Activated gamma-delta T cell (primary cell): ENCODE measurements at places on chromosomes 4 and X.

- no peak for DNase-seq
These were observed 51.2 kb upstream of the HCCS start for GRCh38 chrX:11059933-11060332.

- DNase-seq: no peak
These were observed 155.8 kb downstream of the ARAP2 start for GRCh38 chr4:36088542-36088941.

DNA sequence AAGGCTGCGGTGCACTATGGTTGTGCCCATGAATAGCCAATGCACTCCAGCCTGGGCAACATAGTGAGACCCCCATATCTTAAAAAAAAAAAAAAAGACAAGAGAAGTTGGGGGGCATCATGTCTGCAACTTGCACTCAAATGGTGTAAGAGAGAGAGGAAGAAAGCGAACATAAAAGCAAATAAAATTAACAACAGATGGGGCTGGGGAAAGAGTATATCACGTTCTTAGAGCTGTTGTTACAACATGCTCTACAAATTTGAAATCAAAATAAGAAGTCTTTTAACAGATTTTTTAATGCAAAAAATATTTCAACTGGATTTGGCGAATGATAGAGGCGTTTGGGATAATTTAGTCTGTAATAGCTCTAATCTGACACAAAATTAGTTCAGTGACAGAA is 144.9 kb downstream of the FNIP2 start:
- DNase-seq: no peak

DNA sequence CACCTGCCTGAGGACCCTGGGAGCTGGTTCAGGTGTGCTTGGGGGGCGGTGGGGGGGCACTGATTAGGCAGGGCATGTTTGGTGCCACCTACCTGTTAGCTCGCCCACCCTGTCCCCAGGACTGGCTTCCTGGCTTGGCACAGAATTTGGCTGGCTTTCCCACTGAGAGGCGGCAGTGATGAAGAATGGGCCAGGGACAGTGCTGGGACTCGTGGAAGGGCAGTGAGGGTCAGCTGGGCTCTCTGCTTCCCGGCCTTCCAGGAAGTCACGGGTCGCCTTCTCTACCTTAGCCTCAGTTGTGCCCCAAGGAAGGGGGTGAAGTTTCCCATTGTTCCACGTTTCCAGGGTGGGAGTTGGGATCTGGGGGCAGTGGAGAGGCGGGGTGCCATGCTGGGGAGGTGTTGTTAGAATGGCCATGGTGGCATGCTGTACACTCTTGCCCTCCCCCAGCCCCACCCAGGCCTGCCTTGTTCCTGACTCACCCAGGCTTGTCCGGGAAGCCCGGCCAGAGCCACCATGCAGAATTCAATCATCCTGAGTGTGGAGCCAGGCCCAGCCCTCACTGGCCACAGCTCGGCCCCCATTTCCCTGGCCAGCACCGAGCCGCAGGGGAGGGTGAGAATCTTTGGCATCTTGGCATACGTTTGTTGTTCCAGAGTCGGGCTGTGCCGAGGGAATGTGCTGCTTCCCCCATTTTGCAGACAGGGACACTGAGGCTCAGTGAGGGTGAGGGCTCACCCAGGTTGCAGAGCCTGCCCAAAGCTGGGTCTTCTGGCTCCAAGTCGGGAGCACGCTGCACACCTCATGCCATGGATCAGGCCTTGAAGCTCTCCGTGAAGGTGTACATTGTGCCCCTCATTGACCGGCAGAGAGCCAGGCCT is 21.9 kb upstream of the GPR78 start:
- DNase-seq: no peak

DNA sequence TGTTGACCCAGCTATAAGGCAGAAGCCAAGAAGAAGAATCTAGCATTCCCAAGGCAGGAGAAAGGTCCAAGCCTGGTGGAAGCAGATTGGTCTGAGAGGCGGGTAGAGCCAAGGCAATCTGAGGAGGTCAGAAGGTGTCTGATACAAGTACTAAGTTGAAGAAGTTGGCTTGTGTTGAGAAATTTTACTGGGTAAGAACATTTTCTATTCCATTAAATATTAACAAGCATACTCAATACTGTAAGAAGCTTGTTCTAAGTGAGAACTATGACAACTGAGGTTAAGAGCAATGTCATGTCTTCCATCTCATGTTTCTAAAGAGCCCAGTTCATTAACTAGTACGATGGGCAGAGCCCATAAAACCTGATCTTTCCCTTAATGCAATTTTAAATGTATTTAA is 75.0 kb downstream of the FAM13A start:
- no peak for DNase-seq

DNA sequence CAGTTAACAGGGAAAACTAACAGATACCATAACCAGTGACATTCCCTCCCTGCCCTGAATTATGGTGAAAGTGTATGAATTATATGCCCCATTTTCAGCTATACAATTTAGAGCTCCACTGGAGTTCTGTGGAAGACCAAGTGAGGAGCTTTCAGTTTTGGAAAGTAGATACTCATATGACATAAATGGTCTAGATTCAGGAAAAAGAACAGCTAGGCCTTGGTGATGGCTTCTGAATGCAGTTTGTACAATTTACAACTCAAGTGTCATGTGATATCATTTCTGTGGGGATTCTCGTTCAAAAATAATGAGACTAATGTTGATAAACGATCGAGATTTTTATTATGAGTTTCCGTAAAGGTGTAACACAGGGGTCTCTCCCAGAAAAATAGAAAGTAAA is 8.2 kb upstream of the SEC24B start:
- no peak for DNase-seq

DNA sequence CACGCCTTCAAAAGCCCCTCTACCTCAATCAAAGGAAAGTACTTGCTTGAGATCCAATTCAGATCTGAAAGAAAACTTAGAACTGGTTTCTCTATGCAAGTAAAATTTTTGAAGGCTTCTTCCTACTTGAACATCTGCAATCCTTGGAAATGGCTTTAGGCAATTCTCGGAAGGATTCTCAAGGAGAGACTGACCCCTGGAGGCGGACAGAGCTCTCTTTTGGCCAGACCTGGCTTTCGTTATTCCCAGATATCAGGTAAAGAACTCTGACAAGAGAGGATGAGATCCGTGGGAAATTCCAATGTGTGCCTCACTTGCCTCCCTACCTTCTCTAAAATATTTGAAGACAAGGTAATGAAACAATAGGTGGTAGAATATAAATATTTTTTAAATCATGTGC is 670.3 kb upstream of the FAM241A start:
- DNase-seq: no peak

DNA sequence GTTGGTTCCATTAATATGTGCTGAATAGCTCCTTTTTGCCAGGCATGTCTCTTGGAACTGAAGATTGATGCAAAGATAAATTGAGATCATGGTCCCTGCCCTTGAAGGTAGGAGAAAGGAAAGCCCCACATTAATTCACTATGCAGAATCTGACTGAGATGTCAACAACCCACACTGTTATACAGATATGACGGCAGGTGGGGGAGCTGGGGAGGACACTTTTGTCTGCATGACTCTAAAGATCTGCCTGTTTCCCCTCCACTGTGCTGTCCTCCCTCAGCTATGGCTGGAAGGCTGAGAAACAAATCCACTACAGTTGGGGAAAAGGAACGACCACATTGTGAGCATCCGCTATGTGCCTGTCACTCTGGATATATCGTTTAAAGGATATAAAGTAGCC is 36.3 kb upstream of the IGFBP7 start:
- DNase-seq: no peak

GRCh38 chr4:153453402-153453801 is 12.8 kb upstream of the TMEM131L start:
- no peak for DNase-seq

GRCh38 chr4:144740316-144740715 is 94.4 kb downstream of the HHIP start:
- no peak for DNase-seq

GRCh38 chr4:95209927-95210326 is 338.8 kb downstream of the UNC5C start:
- DNase-seq: no peak

GRCh38 chrX:17828171-17828570 is 32.9 kb downstream of the RAI2 start:
- DNase-seq: no peak

- DNase-seq: no peak
These were observed 1445.1 kb upstream of the TENM3 start for GRCh38 chr4:180798036-180798577.

DNA sequence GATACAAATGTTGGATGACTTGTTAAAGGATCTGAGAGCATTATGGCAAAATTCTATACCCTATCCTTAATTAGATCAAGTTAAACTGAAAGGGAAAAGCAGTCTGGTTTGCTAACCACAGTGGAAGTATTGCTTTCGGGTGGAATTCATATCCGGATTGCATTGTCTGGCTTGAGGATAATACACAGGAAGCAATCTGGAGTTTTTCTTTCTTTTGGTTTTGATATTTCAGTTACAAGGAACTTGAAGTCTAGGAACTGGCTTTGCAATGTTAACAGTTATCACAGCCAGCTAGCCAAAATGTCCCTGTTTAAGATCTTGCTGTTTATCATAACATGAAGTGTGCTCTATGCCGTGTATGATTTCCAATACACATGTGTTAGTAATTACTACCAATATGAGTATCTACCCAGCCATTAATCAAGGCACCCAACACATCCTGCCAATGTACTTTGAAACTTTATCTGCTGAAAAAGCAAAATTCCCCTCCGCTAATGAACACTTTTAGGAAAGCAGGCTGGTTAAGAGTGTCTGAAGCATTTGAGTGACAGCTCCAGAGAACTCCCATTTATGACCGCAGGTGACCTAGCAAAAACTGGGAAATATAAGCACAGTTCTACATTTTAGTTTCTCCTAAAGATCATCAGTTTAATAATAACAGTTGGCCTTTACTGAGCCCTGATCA is 146.4 kb downstream of the PALLD start:
- no peak for DNase-seq

GRCh38 chr4:105060628-105061027 is 86.0 kb upstream of the TET2 start:
- DNase-seq: no peak

- no peak for DNase-seq
These were observed 239.5 kb downstream of the RAPGEF2 start for GRCh38 chr4:159342374-159342773.

- DNase-seq: no peak
These were observed 16.9 kb downstream of the CXCL3 start for GRCh38 chr4:74021601-74022000.

DNA sequence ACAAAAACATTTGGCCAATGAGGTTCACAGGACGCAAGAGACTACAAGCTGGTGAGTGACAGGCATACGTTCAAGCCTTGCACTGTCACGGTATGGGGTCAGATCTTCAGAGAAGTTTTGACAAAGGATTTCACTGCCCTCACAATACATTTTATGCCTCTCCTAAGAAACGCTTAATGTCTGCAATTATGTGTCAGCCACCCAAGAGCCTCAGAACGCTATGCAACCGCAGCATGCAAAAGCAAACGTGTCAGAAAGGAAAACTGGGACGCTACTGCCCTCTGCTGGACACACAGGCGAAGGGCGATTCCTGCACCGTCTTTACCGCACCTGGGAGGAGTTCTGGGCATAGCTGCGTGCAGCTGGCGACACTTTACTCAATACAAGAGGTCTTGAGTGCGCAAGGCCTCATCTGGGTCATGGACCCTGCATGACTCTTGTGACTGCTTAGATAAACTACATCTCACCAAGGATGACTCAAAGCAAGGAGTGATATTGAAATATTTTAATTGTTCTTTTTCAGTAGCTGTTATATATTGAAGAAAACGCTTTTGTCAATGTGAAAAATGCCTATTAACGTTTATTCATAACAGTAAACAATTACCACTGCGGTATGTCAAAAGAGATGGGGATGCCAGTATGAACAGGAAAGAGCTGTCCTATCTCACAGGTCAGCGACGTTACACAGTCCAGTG is 147.6 kb upstream of the FRG1 start:
- no peak for DNase-seq

- no peak for DNase-seq
These were observed 17.2 kb downstream of the RASGEF1B start for GRCh38 chr4:81454499-81454898.

DNA sequence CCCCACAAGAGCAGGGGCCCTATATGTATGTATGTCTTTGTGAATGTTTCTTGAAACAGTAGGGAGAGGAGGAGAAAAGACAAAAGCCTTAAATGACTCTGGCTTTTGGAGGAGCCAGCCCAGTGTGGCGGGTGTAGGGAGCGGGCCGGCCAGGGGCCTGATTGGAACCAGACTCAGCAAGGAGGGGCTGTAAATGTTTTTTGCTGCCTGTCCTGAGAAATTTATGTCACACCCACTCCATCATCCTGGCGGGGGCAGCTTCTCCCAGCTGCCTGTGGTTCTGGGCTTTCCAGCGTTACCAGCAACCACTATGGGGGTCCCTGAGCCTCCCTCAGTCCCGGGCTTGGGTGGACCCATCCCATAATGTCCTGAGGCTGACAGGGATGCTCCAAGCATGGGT is 130.8 kb downstream of the PJA1 start:
- no peak for DNase-seq

GRCh38 chr4:10158333-10158942 is 41.8 kb upstream of the WDR1 start:
- no peak for DNase-seq

GRCh38 chr4:119629142-119629471 is 503 bp upstream of the PDE5A start:
- DNase-seq: no peak

DNA sequence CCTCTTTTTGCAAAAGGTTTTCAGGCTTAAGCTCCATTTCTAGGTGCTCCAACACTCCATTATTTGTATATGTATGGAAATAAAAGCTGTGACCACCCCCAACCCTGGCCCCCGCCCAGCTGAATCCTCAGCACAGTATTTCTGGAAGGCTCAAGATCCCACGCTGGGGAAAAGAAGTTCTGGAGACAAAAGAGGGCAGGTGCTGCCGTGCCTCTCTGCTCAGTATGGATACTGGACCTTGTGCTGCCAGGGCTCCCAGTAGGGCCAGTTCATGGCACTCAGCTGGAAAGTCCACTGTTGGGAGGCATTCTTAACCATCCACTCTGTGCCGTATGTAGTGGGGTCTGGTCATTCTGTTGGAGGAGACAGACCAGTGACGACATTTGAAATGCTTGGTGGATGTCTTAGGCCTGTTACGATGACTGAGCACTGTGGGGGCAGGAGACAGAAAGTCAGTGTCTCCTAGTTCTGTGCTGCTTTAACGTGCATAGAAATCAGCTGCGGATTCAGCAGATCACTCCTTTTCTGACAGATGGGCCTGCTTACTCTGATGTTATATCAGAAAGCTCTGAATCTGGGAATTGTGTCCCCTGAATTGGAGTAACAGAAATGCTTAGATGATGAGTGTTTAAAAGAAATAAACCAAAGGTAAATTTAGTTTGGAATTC is 48.4 kb upstream of the MSANTD1 start:
- no peak for DNase-seq

- DNase-seq: no peak
These were observed 376.9 kb downstream of the PPP3CA start for GRCh38 chr4:100970414-100970813.

- no peak for DNase-seq
These were observed 54.0 kb upstream of the RNF128 start for GRCh38 chrX:106672527-106672926.

GRCh38 chr4:146462251-146462650 is 59.5 kb downstream of the SLC10A7 start:
- DNase-seq: no peak

GRCh38 chr4:59161249-59161648 is 2038.9 kb upstream of the ADGRL3 start:
- no peak for DNase-seq

- DNase-seq: peak; percentile 42
These were observed 77.2 kb upstream of the BCOR start for GRCh38 chrX:40174854-40175510.

- no peak for DNase-seq
These were observed 443.6 kb downstream of the UBE2NL start for GRCh38 chrX:144327495-144327894.

GRCh38 chr4:177008836-177009501 is 216.2 kb upstream of the VEGFC start:
- no peak for DNase-seq

- DNase-seq: no peak
These were observed 108.8 kb upstream of the CENPE start for GRCh38 chr4:103306870-103307375.
